ENCODE measurements at places on chromosomes 11 and 22.

GRCh38 chr22:35154937-35155387 lies 89.0 kb downstream of the ISX start:
- peak; percentile 82 for DNase-seq

- DNase-seq = no peak
Measured at GRCh38 chr11:19674836-19675235, 37.8 kb upstream of the NAV2 start.

DNA sequence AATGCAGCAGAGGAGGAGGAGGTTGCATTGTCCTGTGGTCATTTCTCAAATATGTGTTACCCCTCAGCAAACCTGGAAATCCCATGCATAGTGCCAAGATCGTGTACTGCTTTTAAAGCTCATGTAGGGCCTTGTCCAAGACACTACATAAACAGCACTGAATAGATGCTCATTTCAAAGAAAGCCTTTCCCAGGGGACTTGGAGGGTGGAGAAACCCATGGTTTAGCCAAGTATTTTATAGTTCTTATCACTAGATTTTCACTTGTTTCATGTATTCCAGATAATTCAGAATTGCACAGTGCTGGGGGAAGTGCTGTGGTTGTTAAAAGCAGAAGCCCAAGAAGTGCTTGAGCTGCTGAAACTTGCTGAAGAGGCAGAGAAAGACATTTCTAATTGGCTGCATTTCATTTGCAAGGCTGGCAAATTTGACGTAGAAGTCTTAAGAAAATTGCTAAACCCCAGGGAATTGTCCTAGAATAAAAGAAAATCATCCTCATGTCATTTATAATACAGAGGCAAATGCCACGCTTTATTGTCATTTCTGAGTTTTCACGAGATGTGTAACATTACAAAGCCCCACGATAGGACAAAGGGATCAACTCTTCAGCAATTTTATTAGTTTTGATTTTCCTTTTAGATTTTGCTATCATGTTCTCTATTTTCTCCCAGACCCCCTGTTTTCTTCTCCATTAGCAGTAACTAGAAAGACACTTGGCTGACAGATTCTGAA lies 20.1 kb downstream of the CSRP3 start:
- DNase-seq = no peak

- DNase-seq = no peak
Measured at GRCh38 chr11:102464859-102465500, 12.4 kb upstream of the TMEM123 start.

DNA sequence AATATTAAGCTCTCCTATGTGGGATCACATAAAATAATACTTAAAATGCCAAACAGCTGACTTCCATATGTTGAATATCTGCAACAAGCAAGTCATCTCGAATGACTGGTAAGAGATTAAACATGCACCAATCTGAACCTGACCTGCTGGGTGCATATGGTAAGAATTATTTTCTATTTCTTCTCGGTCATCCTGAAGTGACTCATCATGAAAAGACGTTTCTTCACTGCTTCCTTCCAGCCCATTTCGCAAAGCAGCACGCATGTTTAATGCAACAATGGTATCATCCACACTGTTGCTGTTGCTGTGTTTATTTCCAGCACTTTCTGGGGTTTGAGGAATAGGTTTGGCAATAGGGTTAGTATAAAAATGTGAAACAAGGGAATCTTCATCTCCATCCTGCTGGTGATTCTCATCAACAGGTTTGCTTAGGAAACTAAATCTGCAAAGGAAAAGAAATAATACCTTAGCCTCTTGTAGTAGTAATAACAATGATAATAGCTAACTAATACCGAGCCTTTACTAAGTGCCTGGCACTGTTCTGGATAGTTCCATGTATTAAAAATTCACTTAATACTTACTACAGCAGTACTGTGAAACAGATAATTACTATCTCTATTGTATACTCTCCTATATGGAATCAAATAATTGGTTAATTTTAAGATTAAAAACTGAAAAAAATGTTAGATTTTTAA lies 52.0 kb upstream of the CHRNA10 start:
- DNase-seq = no peak

DNA sequence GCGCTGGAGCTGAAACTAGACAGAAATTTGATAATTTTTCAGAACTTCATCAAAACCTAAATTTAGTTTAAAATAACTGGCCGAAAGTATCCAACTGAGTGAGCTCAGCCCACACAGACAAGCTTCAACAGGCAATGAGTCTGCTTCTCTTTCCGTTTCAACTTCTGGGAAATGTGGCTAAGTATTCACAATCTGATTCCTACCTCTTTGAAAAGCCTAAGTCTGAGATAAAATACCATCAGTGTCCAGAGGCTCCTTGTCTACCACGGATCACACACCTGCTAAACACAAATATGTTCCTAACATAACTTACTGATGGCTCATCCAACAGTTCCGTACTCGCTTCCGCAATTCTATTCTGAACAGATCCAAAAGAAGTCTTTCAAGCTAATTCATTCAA lies 8.5 kb downstream of the SIK3 start:
- DNase-seq = no peak

GRCh38 chr22:45577746-45578523 lies 75.3 kb downstream of the FBLN1 start:
- peak; percentile 76 for DNase-seq

GRCh38 chr11:35077709-35078469 lies 61.1 kb upstream of the CD44 start:
- DNase-seq = no peak

DNA sequence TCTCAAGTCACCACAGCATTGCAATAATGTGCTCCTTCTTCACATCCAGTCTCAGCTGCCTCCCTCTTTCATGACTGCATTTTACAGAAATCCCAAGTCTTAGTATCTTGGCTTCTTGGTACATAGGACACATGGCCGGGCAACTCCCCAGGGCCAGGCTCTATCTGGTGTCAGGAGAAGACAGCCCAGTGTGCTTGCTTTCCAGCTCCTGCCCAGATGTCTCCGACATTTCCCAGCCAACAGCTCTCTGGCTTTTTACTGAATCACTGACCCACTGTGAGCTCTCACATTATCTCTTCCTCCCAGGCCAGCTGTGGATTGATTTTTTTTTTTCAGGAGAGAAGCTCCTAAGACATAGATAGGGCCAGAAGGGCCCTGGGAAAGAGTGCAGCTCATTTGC lies 346.0 kb upstream of the C11orf87 start:
- no peak for DNase-seq

DNA sequence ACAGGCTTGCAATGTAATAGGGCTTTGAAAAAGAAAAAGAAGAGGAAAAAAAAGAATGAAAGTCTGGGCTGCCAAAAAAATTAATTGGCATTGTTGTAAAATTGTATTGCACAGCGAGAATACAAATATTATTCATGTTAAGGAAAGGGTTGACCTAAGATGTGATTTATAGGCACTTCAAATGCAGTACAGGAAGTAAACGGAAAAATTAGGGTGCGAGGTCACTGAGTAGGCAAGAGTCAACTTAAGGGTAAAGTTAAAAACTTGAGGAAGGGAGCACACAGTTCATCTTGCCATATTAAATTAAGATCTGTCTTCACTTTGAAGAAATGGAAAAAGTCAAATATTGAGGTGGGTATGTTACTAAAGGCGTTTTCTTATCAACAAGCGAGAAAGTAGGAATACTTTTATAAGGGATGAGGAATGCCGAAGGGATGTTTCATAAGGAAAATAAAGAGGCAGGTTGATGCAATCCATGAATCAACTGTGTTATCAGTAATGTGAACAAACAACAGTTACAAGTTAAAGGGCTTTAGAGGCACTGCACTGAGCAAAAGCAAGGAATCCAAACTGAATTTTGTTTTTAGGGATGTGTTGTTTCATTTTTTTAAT lies 123.0 kb downstream of the WT1 start:
- DNase-seq = no peak

DNA sequence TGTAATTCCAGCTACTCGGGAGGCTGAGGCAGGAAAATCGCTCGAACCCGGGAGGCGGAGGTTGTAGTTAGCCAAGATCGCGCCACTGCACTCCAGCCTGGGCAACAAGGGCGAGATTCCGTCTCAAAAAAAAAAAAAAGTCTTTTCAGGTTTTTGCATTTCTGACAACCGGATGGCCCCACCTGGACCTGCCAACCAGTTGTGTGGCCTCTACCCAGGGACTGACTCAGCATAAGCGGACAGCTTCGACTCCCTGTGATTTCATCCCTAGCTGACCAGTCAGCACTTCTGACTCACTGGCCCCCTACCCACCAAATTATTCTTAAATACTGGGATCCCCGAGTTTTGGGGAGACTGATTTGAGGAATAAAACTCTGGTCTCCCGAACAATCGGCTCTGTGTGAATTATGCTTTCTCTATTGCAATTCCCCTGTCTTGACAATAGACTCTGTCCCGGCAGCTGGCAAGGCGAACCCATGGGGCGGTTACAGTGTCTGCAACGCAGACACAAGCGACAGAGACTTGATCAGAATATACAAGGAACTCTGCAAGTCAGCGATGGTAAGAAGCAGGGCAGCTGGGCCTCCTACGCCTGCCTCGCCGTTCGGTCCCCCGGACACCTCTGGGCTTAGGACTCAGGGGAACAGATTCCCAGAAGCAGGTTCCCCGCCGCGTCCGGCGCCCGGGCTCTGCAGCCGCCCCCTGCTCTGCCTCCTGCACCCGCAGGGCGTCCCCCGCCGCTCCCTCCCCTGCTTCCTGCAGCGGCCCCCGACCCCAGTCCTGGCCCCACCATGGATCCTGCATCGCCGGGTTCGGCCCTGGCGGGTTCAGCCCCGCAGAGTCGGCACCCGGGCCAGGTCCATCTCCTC lies 741 bp upstream of the TALDO1 start:
- DNase-seq = no peak

DNA sequence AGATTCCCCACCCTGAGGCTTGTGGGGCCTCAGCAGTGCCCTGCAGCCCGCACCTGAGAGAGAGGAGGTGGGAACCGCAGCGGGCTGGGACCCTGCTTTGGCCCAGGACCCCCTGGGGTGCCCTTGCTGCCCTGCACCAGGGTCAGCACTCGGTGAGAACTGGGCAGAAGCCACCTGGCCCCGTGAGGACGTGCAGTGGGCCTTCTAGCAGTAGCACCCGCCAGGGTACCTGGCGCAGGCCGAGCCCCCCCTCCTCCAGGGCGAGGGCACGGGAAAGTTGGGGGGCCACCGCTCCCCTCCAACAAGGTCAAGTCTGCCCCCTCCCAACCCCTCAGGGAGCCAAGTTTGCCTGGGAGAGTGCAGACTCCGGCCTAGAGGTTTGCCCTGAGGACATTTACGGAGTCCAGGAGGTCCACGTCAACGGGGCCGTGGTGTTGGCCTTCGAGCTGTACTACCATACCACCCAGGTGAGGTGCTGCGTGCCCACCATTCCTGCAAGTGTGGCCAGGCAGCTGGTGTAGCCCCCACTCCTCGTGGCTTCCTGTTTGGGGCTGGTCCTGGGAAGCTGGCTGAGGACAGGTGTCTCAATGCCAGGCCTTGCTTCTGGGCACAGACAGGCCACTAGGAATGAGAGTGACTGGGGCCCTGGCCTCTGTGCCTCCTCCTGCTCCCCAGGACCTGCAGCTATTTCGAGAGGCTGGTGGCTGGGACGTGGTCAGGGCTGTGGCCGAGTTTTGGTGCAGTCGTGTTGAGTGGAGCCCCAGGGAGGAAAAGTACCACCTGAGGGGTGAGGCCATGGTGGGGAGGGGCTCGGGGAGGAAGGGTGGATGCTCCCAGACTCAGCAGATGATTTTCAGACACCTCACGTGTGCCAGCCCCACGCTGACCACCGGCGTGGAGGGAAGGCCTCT lies 3.5 kb downstream of the PGGHG start:
- no peak for DNase-seq

- no peak for DNase-seq
Measured at GRCh38 chr22:45642986-45643385, 28.6 kb upstream of the ATXN10 start.

- DNase-seq = peak; percentile 64
Measured at GRCh38 chr22:44710474-44711240, 8.7 kb downstream of the PRR5 start.

DNA sequence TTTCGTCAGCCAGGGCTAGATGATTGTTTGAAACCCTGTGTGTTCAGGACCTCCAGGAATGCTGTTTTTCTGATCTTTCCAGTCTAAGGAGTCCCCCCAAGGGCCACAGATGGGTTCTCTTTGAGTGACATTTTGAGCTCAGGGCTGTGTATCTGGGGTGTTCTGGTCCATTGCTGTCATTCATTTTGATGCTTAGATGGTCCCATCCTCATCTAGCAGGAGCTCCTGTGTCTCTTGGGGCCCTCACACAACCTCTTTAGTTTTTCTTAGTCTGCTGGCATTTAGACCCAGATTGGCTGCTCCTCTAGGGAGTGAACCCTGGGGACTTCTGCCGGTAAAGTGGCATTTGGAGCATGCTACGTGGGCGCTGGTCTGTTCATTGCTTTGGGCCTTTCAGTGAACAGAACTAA lies 39.1 kb downstream of the MED15 start:
- peak; percentile 36 for DNase-seq

DNA sequence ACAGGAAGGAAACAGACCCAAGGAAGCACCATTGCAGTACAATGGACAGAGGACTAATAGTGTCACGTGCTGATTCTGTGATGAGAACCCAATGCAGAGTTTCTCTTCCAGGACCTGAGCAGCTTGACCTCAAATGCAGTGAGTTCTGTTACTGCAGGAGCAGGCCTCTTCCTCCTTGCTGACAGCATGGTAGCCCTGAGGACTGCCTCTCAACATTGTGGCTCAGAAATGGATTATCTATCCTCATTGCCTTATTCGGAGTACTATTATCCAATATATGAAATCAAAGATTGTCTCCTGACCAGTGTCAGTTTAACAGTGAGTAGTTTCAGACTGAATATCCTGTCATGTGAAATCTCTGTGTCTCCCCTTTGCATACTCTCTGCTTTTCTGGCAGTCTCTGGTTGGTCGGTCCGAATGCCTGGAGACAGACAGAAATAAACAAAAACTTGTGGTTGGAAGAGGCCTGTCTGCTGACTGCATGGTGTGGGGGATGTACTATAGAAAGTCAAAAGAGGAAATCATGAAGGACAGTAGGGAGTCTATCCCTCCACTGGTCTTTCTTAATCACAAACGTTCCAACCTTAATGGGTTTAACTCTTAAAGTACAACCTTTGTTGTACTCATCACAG lies 6.9 kb upstream of the MS4A14 start:
- DNase-seq = no peak

- no peak for DNase-seq
Measured at GRCh38 chr11:83583757-83584366, 297.7 kb upstream of the CCDC90B start.

Measured in Caco-2 (cell line).